ENCODE measurements at places on chromosomes 16 and 17.
A peak's percentile ranks its signal among the peaks of the same experiment; 100 is the strongest.

- DNase-seq = no peak
Measured at GRCh38 chr17:66540131-66540781, 237.8 kb downstream of the PRKCA start.

GRCh38 chr16:66996324-66996982 lies 8.1 kb downstream of the CES4A start:
- DNase-seq = no peak

GRCh38 chr17:73013816-73014663 lies 78.4 kb downstream of the SLC39A11 start:
- no peak for DNase-seq

DNA sequence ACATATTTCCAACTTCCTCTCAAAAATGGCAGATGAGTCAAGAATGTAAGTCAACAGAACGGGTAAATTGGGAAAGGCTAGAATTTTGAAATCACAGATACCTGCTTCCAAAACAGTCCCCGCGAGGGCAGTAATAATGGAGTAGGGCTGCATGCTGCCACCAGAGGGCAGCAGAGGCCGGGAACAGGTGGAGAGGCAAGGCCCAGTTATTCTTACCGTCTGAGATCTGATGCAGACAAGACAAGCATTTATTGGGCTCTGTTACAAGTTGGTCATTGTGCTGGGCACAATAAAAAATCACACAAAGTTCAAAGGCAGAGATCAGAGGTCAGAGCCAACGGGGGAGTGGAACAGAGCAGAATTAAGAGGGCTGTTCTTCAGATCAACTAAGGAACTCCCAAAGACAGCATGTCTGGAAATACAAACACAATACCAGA lies 8.8 kb upstream of the MLKL start:
- DNase-seq = peak; percentile 74

GRCh38 chr17:13010959-13011358 lies 6.9 kb downstream of the ELAC2 start:
- DNase-seq = no peak

DNA sequence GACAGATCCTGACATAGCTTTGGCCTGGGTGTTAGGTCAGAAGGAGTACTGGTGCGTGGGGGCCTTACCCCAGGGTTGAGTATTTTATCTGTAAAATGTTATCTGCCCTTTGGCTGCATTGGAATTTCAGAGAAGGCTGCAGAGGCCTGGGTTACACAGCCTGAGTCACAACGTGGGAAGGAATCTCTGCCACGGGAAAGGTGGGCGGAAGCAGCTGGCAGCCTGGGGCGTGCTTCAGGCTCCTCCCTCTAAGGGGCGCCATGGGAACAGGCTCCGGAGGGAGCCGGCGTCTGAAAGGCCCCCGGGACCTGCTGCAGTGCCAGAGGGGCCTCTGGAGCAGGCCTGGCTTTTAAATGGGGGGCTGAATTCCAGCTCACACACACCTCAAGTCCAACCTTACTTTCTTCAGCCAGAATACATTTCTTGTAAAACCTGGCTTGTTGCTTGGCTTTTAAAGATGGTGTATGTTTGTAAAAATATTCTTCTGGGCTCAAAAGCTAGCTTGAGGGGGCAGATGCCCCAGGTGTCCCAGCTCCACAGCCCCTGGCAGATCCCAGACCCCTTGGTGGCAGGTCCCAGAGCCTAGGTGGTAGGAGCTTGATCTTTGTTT lies 142.2 kb downstream of the RAB11FIP4 start:
- peak; percentile 62 for DNase-seq

DNA sequence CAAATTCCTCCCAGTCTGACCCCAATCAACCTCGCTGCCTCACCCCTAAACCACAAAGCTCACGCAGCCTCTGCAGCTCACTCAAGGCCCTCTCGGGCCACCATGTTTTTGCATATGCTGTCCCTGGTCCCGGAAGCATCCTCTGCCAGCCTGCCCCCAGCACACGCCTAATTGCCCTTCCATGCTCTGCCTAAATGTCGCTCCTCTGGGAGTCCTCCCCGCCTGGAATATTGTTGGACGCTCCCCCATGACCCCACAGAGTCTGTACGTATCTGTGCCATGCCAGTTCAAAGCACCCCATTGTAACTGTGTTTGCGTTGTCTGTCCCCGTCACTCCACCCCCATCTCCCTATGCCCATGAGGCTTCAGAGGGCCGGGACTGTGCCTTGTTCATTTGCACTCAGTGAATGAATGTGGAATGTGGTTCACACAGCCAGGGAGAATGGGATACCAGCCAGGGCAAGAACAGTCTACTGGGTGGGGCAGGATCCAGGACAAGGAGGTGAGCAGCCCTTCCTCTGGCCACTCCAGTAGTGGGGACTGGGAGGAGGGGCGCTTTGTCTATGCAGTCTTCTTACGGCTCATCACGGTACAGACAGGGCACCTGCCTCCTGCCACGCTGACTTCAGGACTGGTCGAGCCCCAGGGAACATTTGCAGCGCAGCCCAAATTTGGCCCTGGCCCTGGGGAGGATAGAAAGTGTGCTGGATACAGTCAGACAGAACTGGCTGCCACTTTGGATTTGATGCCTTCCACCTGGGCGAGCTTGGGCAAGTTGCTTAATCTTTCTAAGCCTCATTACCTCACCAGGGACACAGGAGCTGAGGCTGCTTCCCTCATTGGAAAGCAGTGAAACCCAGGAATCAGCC lies 48.5 kb downstream of the NOS2 start:
- DNase-seq = peak; percentile 55

DNA sequence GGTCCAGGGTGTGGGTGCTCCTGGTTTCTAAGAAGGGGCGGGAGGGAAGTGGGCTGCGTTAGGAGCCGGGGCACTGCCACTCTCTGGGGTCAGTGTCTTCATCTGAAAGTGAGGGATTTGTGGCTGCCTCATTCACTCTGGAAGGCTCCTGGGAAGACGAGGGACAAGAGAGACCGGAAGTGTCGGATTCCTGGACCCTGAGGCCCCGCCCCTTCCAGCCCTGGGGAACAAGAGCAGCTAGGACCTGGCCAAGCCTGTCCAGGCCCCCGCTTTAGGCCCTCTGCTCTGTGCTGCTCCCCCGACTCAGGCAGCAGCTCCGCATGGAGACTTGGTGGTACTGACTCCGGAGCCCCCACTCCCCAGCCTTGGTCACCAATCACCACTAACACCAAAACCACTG lies 6.5 kb downstream of the LGALS3BP start:
- peak; percentile 53 for DNase-seq

- DNase-seq = no peak
Measured at GRCh38 chr17:19370493-19370960, 7.8 kb upstream of the MAPK7 start.

GRCh38 chr17:56880133-56880532 lies 33.7 kb downstream of the TRIM25 start:
- DNase-seq = no peak

DNA sequence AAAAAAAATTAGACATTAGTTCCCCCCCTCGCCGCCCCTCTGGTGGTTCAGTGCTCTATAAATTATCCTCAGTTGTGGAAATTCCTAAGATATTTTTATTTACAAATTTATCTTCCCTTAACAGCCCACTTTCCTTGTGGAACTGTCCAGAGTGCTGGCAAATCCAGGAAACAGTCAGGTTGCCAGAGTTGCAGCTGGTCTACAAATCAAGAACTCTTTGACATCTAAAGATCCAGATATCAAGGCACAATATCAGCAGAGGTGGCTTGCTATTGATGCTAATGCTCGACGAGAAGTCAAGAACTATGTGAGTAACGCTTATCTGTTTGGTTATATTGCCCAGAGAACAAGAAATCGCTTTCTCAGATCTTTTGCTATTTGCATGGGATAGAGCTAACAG lies 2.9 kb downstream of the KPNB1 start:
- no peak for DNase-seq

- DNase-seq = no peak
Measured at GRCh38 chr16:72985148-72985941, 62.6 kb downstream of the ZFHX3 start.

- DNase-seq = no peak
Measured at GRCh38 chr17:21177401-21177800, 36.6 kb downstream of the TMEM11 start.

- peak; percentile 57 for DNase-seq
Measured at GRCh38 chr17:49565948-49566491, 9.7 kb upstream of the NXPH3 start.

DNA sequence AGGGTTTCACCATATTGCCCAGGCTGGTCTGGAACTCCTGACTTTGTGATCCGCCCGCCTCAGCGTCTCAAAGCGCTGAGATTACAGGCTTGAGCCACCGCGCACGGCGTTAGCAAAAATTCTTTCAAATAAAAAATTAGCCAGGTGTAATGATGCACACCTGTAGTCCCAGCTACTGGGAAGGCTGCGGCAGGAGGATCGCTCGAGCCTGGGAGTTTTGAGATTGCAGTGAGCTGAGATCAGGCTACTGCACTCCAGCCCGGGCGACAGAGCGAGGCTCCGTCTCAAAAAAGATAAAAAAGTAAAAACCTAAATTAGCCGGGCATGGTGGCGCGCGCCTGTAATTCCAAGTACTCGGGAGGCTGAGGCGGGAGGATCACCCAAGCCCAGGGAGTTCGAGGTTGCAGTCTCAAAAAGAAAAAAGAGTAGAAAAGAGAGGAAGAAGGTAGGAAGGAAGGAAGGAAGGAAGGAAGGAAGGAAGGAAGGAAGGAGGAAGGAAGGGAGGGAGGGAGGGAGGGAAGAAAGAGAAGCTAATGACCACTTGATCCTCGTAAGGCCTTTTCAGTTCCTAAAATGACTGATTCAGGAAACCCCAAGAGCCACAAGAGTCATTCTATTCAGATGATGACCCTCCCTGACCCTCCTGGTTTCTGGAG lies 59.2 kb downstream of the SRL start:
- DNase-seq = no peak

DNA sequence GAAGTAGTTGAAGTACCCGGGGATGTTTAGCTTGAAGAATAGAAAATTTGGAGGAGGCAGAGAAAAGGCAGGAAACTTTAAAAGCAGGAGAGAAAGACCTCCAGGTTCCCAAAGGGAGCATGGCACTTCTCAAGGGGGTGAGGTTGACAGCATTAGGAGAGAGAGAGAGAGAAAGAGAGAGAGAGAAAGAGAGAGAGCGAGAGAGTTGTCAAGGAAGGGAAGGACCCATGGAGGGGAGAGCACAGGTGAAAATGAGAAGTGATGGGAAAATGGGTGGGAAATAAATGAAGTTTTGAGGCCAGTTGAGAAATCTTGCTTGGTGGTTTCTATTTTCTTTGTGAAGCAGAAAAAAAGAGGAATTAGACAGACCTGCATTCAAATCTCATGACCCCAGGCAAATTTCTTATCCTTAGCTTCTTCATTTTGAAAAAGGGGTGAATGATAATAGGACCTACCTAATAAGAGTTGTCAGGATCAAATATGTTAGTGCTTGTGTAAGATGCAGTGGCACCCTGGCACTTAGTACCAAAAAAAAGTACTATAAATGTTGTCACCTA lies 24.0 kb downstream of the PRKCB start:
- DNase-seq = no peak

DNA sequence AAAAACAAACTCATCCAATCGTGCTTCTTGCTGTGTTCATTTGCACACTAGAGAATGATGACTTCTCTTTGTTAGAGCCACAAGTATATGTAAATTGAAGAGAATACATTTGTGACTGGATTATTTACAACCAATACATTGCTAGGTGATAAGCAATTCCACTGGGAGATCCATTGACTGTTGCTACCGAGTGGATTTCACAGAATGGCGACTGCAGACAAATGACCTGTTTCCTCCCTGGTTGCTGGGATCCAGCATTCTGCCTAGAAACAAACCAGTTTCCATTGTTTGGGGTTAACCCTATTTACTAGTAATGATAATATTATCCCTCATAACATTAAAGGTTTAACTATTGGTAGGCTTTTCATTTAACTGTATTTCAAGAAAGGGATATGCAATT lies 36.9 kb upstream of the CPHXL start:
- DNase-seq = no peak

GRCh38 chr16:28261942-28262341 lies 30.4 kb upstream of the SBK1 start:
- DNase-seq = peak; percentile 68

DNA sequence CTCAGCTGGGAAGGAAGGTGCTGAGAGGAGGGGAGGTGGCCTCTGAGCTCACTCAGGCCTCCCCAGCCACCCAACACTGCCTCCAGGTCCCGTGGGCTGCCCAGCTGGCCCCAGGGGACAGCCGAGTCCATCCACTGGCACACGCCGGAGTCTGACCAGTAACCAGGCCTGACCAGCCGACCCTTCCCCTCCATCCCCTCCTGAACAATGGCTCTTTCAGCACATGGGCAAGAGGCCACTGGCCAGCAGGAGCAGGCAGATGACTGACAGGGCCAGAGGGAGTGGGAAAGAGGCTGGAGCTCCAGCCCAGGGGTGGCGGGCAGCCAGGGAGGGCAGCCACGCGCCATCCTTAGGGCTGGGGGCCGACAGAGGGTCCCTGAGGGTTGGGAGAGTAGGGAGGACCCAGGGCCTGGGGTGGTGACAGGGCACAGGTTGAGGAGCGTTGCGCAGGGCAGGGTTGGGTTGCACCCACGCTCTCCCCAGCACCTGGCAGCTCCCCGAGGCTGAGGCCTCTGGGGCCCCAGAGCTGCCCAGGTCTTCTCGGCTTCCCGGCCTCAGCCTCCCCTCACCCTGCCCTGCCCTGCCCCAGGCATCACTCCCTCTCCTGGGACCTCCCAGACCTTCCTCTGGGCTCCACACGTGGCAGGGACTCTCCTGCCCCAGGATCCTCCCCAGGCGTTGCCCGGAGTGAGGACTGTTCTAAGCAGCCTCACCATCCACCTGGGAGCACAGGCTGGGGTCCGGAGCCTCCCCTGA lies 20.2 kb upstream of the SLC38A10 start:
- no peak for DNase-seq

DNA sequence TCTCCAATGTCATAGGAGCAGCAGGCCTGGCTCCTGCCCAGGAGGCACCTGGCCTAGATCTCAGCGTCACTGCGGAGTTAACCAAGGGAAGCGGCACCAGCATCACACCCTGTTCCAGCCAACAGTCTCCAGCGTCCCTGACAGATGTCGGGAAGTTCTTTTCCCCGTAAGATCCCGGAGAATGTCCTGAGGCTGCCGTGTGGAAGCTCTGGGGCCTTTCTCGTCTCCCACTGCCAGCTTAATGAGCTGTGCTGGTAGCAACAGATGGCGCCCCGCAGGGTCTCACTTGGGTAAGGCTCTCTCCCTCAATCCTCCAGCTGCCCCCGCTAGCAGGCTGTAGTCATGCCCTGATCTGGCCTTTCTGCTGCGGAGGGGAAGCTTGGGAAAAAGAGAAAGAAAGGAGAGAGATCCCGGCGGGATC lies 57.5 kb downstream of the MARCHF10 start:
- peak; percentile 99 for DNase-seq

DNA sequence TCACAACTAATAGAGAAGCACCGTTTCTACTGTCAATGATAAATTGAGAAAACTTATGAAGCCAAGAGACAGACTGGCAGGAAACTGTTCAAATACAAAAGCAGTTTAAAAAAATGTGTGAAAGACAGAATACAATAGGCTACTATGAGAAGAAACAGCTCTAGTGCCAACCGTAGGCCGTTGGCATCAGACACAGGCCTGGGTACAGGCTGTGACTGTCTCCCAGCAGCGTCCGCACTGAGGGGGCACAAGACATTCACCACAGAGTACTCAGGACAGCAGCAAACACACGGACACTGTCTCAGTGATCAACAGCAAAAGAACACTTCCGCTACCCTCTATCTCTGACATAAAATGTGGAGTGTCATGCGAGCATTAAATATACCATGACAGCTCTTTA lies 7.8 kb upstream of the C1QBP start:
- DNase-seq = no peak
